DMS 273 treated with DMSO at 0.1 percent for 48 hours (cell line): ENCODE measurements at places on chromosomes 3 and 15.

GRCh38 chr15:42712584-42712983 lies 24.3 kb downstream of the CDAN1 start:
- DNase-seq, result no peak

DNA sequence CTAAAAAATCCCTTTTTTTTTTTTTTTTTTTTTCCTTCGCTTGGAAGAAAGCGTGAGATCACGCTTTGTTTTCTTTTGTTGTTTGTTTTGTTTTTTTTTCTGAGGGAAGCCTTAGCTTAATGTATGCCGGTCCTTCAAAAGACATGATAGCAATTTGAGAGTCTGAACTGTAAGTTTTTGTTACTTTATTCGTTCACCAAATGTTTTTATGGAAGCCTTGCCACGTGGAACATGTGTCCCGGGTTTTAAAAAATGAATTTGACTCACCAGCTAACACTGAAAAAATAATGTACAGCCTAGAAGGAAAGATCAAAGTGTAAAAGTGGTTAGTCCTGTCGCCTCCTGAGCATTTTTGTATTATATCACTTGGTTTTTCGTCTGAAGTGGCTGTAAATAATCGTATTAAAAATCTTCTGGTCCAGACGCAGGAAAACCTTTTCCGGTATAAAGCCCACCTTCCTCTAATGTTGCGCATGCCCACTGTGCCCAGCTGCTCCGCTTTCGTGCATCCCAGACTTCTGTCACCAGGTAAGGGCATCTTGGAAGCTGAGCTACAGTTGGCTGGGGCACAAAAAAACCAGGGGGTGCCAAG lies 795 bp upstream of the MYNN start:
- DNase-seq, result peak; percentile 88

DNA sequence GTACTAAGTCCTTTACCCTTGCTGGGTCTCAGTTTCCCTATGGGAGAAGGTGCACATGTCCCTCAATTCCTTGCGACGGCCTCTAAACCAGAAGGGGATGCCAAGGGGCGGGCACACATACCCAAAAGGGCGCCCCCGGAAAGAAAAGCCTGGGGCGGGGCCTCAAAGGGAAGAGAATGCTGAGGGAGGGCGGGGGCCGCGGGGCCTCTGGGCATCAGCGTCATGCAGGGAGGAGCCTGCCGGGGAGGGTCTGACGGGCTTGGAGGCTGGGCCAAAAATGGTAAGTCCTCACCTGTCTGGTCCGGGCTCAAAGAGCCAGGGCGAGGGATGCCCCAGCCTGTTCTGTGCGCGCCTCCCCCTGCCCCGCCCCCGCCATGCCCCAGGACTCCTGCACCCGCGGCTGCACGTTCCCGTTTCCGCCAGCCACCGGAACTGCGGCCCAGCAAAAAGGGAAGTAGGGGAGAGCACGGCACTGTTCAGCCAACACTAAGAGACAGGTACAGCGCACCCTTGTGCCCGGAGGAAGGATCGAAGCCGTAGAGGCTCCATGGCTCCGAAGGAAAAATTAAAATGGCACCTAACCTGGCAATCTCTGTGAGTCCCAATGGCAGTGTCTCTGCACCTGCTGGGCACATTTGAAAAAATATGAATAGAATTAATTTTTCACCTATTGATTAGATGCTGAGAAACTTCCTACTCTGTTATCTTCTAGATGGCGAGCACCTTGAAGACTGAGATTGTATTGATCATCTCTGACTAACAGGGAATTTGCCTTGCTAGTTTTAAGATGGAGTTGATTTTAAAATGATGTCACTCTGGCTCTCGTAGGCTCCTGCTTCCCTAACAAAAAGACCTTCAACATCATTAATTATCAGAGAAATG lies at the start of gene DET1:
Gene DET1 (minus strand): TSS at position 434 of the 882 bp plus-strand sequence. CDS start 14,976 bp downstream, outside the sequence.
- peak; percentile 95 for DNase-seq

DNA sequence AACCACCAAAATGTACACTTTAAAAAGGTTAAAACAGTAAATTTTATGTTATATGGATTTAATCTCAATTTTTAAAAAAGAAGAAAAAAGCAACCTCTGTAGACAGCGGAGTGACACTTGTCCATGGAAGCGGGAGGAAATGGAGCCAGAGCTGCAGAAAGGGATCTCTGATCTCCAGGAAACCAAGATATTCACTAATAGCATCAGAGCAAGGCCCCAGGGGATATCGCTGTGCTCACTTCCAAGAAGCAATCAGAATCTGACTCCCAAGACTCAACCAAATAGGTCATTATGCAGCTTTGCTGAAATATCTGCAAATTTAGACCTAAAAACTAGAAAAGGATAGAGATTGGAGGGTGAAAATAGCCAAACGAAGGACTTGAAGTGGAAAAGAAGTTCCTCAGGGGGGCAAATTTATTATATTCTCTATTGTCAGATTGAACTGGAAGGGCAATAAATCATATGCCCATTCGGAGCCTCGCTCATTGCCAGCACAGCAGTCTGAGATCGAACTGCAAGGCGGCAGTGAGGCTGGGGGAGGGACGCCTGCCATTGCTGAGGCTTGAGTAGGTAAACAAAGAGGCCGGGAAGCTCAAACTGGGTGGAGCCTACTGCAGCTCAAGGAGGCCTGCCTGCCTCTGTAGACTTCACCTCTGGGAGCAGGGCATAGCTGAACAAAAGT lies 62.0 kb upstream of the ATP2C1 start:
- DNase-seq, result no peak

GRCh38 chr15:94324835-94325767 lies 93.7 kb downstream of the MCTP2 start:
- no peak for DNase-seq

DNA sequence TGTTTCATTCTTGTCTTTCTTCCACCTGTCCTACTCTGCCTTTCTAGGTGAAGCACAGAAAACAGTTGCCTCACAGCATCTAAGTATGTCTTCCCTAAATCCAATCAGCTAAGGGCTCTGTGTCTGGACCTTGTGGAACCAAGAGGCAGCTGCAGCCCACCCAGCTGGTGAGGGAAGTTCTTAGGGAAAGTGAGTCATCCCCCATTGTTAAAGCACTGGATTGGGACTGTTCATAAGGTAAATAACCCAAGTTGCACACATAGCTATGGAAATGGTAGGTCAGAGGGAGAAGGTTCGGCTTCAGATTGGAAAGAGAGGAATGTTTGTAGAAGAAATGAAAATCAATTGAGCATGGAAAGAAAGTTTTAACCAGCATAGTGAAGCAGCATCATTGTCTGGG lies 18.0 kb upstream of the ARNT2 start:
- DNase-seq, result no peak

DNA sequence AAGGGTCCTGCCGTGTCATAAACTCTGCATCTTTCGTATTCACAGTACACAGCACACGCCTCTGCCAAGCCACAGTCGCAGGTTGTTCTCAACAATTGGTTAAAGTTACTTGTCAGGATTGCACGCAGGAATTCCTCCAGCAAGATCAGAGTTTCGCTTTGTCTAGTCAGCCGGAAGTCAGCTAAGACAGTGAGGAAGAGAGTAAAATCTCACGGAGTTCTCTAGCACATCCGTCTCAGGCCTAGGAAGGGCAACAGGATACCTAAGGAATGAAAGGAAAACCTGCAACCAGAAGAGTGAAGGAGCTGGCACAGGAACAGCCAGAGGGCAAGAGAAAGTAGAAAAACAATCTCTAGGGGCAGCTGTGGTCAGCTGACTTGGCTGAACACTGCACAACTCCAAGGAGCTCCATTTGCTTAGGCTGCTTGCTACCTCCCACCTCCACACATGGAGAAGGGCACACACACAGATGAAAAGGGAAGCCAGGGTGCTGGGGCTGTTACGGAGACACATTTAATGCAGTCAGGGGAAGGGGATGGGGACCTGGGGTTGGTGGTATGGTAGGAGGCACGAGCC lies 23.7 kb downstream of the RORA start:
- DNase-seq, result no peak

DNA sequence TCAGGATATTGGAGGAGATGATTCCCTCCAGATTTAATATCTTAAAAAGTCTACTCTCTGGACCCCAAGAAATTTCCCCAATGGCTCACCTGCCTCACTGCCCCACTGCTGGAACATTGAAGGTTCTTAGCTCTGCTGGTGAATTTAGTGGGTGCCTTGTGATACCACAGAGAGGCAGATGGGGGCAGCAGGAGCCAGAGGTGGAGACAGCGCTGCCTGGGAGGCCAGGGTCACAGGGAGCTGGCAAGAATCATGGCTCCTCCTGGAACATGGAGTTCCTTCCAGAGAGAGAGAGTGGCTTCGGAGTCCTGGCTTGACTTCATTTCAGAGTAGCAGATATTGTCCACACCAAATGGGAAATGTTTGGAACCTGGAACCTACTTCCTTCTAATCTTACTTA lies 263.5 kb upstream of the CFAP20DC start:
- no peak for DNase-seq

DNA sequence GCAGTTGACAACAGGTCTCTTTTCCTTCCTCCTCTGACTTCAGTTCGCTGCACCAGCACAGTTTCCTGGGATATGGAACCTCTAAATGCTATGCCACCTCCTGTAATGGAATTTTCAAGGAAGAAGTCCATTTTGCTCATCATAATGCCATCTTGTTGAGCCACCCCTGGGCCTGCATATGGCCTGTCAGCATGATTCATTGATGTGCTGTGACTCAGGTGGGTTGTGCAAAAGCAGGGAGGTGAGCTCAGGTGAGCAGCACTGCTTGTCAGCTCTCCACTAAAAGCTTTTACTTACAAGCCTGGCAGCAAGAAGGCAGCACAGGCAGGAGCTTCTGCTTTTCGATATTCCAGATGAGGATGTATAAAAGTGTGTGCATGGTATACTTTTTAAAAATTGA lies 247.1 kb upstream of the LMCD1 start:
- DNase-seq, result no peak

GRCh38 chr3:107861904-107862303 lies 228.9 kb downstream of the CD47 start:
- no peak for DNase-seq

GRCh38 chr3:171160325-171160724 lies 133.8 kb upstream of the SLC2A2 start:
- no peak for DNase-seq

- no peak for DNase-seq
Observed at GRCh38 chr15:90851114-90851513, 17.3 kb upstream of the FURIN start.

DNA sequence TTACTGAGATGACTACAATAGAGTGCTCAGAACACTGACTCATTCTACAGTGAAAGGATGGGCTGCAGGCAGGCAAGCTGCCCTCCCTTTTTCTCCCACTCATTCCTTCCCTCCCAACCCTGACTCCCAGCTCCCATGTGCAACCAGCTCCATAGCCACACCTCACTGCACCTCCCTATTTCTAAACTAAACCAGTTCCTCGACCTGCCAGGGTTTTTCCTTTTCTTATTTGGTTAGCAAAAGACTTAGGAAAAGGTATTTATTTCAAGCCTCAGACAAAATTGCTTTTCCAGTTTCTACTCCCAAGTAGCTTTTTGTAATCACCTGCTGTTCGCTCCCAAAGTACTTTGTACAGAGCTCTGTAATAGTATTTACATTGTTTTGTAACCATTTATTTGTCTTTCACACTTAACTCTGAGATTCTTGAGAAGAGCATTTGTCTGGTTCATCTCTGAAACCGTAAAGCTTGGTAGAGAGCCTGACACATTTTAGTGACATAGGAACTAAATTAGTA lies 2.2 kb downstream of the AADAC start:
- no peak for DNase-seq

DNA sequence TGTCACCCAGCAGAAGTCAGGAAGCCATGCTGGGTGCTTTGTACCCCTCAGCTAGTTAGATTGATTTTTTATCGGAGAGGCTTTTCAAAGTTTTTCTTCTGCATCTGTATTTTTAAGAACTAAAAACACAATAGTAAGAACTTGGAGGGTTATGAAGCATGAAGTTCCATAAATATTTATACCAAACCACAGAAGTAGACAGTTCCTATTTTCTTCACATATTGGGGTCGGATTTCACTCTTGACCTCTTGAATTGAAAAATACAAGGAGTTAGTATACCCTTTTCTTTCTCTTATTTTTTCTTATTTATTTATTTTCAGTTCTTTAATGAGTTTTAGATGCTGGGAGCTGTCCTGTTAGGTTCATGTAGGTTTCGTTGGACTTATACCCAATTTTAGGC lies 35.1 kb downstream of the SLC25A26 start:
- DNase-seq, result no peak

- DNase-seq, result no peak
Observed at GRCh38 chr3:72176537-72177041, 391.6 kb upstream of the PROK2 start.

GRCh38 chr3:136939489-136939888 lies 18.3 kb upstream of the IL20RB start:
- no peak for DNase-seq

- DNase-seq, result no peak
Observed at GRCh38 chr15:88131937-88132336, 124.6 kb downstream of the NTRK3 start.

DNA sequence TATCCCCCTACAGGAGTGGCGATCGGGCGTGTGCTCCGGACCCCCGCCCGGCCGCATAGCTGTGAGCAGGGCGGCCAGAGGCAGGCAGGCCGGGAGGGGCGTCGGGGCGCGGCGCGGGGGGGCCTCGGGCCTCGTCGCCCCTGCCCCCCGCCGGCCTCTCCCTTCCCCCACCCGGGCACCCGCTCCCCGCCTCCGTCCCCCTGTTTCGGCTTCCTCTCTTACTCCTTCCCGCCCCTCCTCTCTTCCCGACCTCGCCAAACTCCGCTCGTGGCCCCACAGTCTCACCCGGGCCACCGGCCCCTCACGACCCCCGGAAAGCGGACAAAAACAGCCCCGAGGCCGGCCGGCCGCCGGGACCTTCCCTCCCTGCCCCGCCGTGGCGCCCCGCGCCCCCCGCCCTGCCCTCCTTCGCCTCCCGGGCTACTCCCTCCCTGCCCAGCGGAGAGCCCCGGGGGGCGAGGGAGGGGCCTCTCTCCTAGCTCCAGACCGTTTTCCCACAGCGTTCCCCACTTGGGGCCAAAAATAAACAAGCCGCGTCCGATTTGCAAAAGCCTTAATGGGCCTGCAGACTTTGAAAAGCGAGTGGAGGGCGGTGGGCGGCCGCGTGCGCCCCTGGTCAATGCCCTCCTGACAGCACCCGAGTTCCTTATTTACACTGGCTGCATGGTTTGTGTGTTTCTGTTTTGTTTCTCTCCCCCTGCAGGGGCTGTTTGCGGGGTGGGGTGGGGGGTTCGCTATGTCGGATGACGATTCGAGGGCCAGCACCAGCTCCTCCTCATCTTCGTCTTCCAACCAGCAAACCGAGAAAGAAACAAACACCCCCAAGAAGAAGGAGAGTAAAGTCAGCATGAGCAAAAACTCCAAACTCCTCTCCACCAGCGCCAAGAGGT lies 1.0 kb downstream of the UBE2E1 start:
- DNase-seq, result no peak
